ENCODE measurements at places on chromosomes 7 and 10.
A peak's percentile ranks its signal among the peaks of the same experiment; 100 is the strongest.

DNA sequence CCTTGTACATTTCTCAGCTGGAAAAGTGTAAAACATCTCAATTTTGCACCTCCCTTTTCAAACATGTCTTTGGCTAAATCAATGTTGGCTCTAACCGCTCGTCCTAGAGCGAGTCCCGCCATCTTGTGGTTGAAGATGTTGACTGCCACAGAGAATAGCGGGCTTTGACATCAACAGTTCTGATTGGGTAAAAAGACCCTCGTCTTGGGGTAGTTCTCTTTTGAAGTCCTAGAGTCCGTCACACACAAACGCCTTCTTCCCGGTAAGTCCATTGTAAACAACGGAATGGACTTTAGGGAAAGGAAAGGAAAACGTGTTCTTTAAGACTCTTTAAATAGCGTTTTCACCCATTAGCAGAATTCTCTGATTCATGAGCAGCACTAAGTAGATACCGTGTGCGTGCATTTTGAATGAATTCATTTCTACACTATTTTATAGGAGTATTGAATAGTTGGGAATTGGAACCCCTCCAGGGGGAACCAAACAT is 452 bp upstream of the RPP30 start:
- peak; percentile 73 for DNase-seq

GRCh38 chr10:36019749-36020148 is 377.7 kb upstream of the FZD8 start:
- DNase-seq: no peak

- no peak for DNase-seq
These were observed 10.8 kb upstream of the CUBN start for GRCh38 chr10:17140386-17140761.

DNA sequence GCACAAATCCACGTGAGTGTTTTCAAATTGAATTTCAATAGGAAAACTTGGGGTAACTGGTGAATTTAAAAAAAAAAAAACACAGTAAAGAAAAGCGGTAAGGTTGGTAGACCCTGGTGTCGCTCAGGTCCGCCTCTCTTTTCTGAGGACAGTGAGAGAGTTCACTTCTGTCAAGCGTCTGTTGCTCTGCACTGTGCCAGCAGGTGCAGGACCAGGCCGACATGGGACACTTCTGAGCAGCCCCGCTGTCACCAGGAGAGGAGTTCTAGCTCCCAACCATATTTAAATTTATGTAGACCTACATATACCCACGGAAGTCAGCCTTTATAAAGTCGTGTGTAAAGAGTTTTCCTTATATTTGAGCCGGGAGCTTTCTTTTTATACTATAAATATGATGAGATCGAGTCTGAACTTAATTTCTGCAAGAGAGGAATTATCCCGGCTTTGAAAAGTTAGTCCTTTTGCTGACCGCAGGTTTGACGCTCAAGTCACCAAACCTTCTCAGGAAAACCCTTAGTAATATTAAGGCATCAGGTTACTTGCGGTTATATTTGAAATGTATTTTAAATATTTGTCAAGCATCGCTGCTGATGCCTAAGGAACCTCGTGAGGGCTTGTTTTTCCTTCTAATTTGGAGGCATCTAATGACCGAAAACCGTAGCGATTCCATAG is 531 bp downstream of the IKZF1 start:
- DNase-seq: peak; percentile 91

DNA sequence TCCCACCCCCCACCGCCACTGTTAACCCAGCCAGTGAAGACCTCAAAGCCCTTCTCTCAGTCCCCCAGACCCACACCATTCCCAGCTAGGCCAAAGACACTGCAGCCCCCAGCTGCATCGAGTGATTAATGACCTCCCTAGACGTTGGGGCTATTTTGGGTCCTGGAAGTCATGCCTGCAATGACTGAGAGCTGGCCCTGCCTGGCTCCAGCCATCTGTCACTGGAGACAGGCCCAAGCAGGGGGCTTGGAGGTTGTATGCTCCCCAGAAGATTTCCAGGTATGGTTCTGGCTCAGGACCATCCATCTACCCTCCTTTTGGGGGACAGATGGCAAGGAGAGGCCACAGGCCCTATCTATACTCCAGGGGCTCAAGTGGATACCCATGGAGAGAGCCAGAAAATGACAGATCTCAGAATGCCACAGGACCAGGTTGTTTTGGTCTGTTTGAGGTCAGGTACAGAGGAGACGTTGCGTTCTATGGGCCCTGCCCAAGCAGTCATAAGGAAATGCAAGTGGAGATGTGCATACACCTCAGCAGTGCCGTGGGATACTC is 5.1 kb downstream of the KCNIP2 start:
- no peak for DNase-seq

- no peak for DNase-seq
These were observed 225.0 kb downstream of the CACNB2 start for GRCh38 chr10:18364987-18365775.

DNA sequence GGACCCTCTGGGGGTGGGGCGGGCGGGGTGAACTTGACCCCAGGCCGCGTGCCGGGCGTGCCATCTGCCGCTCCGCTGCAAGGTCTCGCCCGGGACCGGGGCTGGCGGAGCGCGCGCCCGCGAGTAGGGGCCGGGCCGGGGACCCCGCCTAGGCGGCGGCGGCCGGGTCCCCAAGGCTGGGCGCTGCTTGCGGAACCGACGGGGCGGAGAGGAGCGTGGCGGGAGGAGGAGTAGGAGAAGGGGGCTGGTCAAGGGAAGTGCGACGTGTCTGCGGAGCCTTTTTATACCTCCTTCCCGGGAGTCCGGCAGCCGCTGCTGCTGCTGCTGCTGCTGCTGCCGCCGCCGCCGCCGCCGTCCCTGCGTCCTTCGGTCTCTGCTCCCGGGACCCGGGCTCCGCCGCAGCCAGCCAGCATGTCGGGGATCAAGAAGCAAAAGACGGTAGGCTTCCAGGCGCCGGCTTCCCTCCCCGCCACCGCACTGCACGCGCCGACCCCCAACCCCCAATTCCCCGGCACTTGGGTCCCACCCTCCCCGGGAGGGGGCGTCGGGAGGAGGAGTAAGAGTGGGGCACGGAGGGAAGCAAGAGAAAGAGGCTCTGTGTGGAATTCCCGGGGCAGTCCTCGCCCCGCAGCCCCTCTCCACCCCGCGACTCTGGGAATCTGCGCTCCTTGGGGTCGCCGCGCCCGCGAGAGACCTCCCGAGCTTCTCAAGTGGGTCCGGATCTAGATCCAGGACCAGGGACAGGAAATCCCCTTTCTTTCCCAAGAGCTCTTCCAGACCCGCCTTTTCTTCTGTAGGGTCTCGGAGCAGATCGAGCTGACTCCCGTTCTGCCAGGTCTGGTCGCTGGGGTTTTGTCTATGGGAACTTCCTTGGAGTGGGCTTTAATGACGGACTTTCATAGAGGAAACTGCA is at the start of gene PAPSS2:
Gene PAPSS2 (plus strand): TSS at position 308 of the 913 bp plus-strand sequence. CDS start 104 bp downstream, at position 412.
- no peak for DNase-seq

DNA sequence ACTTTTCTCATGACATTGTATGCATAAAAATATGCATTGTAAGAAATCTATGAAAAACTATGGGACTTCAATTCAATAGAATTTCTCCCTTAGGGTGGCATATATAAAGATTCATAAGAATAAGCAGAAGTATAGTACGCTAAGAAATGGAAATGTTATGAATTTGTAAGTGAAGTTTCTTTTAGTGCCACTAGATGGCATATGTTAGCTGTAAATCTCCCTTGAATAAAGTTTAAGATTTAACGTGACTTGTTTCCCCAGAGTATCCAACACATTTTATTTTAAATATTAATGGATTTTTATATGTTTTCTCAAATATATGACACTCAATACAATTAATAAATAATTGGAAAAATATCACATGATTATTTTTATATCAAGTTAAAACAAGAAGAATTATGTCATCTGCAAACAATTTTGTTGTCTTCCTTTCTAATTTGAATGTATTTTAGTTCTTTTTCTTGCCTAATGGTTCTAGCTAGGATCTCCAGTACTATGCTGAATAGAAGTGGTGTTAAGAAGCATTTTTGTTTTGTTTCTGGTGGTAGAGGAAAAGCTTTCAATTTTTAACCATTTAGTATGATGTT is 287.2 kb downstream of the HGF start:
- DNase-seq: peak; percentile 67

DNA sequence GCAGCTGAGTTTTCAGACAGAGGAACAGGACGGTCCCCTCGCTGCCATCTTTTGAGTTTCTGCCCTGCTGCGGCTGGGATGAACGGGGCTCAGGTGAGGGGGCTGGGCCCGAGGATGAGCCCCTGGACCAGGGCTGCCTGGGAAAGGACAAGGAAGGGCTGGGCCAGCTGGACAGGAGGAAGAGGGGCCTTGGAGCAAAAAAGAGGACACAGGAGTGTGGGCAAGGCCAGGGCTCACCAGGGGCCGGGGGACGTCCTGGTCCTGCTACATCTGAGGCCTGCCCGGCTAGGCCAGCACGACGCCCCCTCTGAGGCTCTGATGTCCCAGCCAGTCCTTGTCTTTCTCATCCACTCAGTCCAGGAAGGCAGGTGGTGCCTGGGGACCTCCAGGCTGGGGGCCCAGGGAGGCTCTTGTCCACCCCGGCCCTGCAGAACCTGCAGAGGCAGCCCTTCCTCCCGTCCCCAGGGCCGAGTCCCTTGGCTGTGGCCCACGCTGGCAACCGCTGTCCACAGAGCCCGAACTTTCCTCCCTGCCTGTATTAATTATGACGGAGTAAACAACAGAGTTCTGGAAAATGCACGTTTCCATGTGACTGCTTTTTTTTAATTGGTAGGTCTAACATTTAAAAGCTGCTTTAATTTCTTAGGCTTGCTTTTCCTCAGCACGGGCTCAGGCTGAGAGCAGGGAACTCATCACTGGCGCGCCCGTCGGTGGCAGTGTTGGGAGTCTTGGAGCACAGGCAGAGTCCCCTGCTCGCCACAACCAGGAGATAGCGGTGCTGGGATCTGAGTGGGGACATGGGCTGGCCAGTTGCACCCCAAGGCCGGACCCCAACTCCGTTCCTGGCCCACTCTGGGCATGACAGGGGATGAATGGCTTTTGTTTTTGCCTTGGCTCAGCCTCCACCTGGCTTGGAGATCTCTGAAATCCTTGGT is 187.7 kb downstream of the ELFN1 start:
- DNase-seq: no peak

- no peak for DNase-seq
These were observed 33.6 kb downstream of the CNTNAP2 start for GRCh38 chr7:146150153-146150552.

DNA sequence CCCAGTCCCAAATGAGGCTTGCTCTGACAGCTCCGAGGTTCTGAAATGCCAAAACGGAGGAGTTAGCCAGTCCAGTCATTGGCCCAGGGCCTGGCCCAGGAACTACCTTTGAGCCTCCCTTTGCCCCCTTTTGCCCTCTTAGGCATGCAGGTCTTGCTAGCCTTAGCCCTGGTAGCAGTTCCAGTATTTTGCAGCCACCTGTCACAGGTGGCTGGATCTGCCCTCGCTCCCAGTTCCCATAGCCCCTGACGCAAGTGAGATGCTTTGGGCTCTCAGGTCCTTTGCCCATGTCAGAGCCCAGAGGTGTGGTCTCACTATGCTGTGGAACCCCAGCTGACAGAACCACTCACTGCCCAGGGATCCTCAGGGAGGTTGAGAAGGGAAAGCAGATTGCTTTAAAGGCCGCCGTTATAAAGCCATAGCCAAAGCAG is 42.0 kb downstream of the GPRIN2 start:
- no peak for DNase-seq

DNA sequence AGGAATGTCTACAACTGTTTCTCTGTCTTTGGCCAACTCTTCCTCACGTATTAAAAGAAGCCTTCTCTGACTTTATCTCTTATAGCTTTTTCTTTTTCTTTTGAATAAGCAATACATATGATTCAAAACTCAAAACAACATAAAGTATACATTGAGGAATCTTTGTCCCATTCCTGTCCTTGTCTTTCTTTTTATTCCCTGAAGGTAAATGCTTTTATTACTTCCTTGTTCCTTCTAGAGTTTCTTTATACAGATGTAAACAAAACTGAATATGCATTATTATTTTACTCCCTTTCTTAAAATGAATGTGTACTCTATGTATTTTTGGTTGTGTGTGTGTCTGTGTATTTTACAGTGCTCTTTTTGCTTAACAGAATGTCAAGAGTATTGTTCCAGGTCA is 170.1 kb downstream of the CHN2 start:
- no peak for DNase-seq

DNA sequence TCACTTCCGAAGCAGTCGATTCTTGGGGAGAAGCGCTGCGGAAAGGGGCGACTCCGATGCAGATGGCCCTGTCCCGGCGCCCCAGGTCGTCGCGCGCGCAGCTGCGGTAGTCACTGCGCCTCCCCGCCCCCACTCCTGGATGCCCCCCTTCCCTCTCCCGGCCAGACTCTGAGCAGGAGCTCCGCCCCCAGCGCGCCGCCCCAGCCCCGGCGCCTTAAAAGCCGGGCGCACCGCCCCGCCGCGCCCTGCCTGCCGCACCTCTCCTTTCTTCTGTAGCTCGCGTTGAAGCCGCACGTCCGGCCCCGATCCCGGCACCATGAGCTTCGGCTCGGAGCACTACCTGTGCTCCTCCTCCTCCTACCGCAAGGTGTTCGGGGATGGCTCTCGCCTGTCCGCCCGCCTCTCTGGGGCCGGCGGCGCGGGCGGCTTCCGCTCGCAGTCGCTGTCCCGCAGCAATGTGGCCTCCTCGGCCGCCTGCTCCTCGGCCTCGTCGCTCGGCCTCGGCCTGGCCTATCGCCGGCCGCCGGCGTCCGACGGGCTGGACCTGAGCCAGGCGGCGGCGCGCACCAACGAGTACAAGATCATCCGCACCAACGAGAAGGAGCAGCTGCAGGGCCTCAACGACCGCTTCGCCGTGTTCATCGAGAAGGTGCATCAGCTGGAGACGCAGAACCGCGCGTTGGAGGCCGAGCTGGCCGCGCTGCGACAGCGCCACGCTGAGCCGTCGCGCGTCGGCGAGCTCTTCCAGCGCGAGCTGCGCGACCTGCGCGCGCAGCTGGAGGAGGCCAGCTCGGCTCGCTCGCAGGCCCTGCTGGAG is at the start of gene INA:
Gene INA (plus strand): TSS at position 243 of the 817 bp plus-strand sequence. CDS start 74 bp downstream, at position 317.
- no peak for DNase-seq

DNA sequence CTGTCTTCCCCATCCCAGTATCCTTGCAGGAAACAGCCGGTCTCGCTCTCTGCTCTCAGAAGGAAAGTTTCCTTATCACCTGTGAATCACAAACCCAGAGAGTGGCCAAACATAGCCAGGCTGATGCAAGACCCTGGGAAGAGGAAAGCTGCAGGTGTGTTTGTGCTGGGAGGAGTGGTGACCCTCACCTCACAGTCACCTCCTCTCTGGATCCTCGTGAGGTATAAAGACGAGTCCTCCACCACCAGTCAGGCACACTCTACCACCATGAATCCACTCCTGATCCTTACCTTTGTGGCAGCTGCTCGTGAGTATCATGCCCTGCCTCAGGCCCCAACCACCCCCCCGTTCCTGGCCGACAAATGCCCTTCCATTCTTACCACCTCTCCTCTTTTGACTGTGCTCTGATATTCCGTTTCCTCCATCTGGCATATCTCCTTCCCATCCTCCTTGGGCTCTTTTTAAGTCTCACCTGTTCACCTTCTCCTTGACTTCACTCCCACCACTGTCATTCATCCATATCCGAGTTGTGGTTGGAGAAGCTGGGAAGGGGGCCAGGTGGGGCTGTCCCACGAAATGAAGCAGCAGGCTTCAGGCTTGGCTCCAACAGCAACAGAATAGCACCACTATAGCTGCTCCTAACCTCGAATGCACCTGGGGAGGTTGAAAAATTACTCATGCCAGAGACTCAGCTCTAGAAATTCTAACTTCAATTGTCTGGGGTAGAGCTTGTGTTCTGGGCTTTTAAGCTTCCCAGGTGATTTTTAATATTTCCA is at the start of gene PRSS1:
Gene PRSS1 (plus strand): TSS at position 255 of the 776 bp plus-strand sequence. CDS start 13 bp downstream, at position 268.
- no peak for DNase-seq
